ENCODE measurements at places on chromosomes 12 and 14.

- no peak for DNase-seq
Observed at GRCh38 chr14:29652571-29652970, 275.1 kb downstream of the PRKD1 start.

DNA sequence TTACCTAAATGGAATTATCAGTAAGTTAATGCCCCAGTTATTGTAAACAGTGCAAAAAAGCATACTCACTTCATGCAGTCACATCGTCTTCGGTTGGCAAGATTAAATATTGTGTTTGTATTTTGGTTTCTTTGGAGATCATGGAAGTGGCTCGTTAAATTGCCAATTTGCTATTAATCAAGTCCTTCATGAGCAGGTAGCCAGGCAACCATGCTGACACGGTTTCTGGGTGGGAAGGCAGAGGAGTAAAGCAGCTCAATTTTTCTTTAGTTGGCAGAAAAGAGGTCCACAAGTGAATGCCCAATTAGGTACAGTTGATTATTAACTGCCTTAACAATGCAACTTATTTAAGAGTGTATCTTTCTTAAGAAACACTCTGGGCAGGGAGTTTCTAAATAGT, 43.9 kb downstream of the PPP4R3A start:
- no peak for DNase-seq

- DNase-seq: no peak
Observed at GRCh38 chr14:50728836-50729235, 60.7 kb upstream of the SAV1 start.

- DNase-seq: peak; percentile 66
Observed at GRCh38 chr12:49121047-49121696, 10.0 kb downstream of the TUBA1B start.

DNA sequence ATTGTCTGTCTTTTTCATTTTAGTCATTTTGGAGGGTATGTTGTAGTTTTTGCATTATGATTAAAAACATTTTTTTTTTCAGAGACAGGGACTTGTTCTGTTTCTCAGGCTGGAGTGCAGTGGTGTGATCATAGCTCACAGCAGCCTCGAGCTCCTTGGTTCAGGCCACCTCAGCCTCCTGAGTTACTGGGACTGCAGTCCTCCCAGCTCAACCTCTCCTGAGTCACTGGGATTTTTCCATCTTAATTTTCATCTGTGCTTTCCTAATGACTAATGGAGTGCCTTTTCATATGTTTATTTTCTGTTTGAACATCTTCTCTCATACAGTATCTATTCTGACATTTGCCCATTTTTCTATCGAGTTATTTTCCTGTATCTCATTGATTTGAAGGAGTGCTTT, 52.6 kb downstream of the DYRK2 start:
- DNase-seq: no peak

DNA sequence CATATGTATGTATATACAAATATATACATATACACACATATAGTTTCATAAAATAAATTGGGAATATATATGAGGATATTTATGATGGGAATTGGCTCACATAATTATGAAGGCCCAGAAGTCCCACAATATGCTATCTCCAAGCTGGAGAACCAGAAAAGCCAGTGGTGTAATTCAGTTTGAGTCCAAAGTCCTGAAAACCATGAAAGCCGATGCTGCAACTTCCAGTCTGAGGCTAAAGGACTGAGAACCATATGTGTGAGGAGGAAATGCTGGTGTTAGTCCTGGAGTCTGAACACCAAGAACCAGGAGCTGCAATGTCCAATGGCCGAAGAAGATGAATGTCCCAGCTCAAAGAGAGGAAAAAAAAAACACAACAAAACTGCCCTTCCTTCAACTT, 65.5 kb upstream of the PRKD1 start:
- no peak for DNase-seq

- no peak for DNase-seq
Observed at GRCh38 chr12:90173499-90174197, 465.0 kb upstream of the ATP2B1 start.

Data from left lobe of liver (tissue), 2 donors.